ENCODE measurements at places on chromosomes 7 and 10.

GRCh38 chr10:104441329-104442000 is 87.8 kb downstream of the CFAP58 start:
- no peak overlapping the region for H3K4me3 ChIP-seq
- no peak overlapping the region for H3K27ac ChIP-seq
- no peaks in the 10 kb centered on the region for H3K36me3 ChIP-seq
- peaks cover 10% of the 10 kb centered on the region for H3K27me3 ChIP-seq

DNA sequence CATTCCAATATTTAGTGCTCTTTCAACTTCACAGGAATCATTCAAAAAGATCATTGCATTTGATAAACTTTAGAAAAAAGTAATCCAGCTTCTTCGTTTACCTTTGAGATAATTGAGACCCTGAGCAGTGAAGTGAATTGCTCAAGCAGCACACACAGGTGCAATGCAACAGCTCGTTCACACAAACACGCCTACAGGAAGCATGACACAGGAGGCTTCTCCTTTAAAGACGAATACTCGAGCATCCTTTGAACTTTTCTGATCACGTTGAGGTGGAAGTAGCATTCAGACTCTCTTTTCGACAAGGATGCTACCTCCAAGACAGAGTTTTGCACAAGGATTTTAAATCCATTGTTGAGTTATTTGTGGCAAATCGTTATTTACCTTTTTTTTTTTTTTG is 18.0 kb upstream of the RSU1 start:
- H3K27ac ChIP-seq, result no peak overlapping the region
- DNase-seq, result no peak

GRCh38 chr7:66307591-66308215 is 102.6 kb downstream of the TPST1 start:
- no peak overlapping the region for H3K27ac ChIP-seq
- H3K36me3 ChIP-seq, result no peaks in the 10 kb centered on the region
- DNase-seq, result no peak
- H3K4me3 ChIP-seq, result no peak overlapping the region
- no peaks in the 10 kb centered on the region for H3K4me1 ChIP-seq

DNA sequence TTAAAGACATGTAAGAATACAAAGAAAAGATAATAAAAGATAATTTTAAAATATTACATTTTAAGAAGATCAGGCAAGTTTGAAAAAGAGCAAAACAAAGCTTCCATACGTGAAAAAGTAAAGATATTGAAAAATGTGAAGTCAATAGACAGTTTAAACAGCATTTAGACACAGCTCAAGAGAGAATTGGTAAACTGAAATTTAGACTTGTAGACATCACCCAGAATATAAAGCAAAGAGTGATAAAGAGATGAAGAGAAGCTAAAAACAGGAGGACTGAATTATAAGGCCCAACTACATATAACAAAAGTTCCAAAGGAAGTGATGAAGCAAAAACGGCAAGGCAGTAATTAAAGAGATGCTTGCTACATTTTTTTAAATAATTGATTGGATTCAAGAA is 13.8 kb downstream of the ADAM12 start:
- DNase-seq, result no peak
- H3K36me3 ChIP-seq, result no peaks in the 10 kb centered on the region
- H3K27ac ChIP-seq, result no peak overlapping the region
